Adrenal gland (tissue), 19 donors: ENCODE measurements at places on chromosomes 2 and 18.
A peak's percentile ranks its signal among the peaks of the same experiment; 100 is the strongest.

DNA sequence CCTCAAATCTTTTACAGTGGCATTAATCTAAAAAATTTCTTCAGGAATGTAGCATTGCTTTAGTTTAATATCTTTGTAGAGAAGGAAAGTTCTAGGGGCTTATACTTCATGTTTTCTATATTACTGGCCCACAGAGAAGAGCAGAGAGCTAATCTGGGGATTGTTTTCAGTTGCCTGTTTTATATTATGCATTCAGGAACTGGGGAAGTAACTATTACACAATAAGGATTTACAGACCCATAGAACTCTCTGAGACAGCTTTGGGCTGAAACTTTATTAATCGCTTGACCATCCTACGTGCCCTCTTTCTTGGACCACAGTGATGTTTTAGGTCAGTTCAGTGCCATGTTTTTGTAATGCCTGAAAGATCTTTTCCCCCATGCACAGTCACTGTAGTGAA, 29.9 kb downstream of the BIRC6 start:
- no peak for DNase-seq

DNA sequence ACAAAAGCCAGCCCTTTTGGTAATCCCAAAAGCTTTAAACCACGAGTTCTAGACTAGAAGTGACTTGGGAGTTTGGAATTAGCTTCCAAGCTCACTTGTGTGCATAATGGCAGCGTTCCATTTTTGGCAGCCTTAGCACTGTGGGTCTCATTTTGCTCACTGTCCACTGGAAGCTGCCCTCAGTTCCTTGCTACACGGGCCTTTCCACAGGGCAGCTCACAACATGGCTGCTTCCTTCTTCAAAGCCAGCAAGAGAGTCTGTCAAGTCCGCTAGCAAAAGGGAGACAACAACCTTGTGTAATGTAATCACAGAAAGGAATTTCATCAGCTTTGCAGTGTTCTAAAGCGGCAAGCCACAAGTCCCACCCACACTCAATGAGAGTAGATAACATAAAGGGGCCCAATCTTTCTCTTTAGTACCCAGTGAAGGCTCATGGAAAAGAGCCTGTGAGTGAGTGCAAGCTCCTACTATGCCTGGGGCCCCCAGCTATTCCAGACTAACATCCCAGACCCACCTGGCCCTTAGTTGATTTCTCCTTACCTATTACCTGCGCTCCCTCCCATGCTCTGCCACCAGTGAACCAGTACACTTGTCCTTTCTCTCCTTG, 239.7 kb upstream of the FBXO11 start:
- DNase-seq = no peak

DNA sequence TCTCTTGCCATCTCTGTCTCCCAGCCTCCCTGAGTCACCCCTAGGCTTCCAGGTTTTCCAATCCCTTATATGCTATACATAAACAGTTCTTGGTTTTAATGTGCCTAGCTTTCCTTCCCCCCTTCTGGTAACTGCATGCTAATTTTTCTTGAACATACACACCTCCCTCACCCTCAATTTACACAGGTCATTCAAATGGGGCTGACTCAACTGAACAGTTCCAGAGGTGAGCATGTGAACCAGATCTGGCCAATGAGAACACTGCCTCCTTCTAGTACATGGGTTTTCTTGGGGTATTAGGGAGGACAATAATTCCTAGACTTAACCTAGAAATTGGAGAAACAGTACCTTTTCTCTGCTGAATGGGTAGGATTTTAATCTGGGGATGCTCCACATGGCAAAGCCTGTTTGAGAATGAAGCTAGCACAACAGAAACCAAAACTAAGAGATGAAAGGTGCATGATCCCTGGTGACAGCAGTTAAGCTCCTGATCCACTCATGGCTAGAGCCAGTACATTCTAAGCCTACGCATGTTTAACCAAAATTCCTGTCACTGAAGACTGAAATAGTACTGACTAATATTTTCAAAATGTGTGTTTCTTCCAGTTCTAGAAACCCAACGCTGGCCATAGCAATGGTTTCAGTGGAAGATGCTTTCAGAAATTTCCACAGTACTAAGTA, 11.8 kb downstream of the SLC25A12 start:
- DNase-seq = no peak

DNA sequence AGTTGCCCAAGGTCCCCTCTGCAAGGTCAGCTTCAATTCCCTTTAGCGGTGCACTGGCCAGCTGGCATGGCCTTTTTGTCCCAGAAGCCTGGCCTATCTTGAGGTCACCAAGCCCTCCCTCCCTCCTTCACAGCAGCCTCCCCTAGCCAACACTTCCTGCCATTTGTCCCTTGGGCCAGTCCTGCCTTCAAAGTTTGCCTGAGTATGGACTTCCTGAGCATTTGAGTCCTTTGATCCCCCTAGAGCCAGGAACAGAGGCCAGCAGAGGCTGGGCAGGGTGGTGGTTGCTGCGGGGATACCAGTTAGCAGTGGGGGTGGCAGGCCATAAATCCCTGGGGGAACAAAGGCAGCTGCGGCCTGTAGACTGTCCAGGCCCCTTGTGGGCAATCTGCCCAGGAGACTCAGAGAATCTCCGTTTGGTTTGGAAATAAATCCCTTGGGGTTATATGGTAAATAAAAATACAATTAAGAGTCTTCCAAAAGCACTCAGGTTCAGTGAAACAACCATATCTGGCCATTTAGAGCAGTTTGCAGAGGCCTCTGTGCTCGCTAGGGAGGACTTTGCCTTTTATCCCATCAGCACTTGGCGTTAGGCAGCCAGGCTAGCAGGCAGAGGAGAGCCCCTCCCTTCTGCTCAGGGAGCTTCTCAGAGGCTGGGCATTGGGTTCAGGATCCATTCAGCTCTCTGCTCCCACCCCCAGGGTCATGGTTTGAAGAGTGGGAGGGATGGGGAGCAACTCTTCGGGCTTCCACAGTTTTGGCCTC, 3.1 kb upstream of the HES6 start:
- DNase-seq = peak; percentile 68

GRCh38 chr2:155412598-155412997, 714.1 kb downstream of the KCNJ3 start:
- no peak for DNase-seq

DNA sequence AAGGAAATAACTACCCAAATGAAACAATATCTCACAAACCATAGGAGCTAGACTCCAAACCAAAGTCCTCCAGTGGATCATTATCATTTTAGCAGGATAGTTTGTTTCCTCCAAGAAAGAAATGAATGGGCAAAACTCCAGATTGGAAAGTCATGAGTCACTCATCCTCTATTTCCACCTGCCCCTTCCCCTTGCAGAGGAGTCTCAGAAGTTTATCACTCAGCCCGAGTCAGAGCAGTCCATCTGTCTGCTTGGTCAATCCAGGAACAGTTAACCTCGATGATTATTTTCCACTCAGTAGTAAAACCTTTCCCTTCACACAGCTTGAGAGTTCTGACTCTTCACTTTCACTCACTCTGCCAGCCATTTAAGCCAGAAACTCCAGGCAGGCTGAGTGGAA, 462.2 kb downstream of the BCL11A start:
- DNase-seq = no peak

DNA sequence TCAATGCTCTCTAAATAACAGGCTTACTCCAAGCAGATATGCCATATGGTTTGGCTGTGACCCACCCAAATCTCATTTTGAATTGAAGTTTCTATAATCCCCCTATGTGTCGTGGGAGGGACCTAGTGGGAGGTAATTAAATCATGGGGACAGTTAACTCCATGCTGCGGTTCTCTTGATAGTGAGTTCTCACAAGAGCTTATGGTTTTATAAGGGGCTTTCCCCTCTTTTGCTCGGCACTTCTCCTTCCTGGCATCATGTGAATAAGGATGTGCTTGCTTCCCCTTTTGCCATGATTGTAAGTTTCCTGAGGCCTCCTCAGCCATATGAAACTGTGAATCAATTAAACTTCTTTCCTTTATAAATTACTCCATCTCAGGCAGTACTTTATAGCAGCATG, 302.7 kb upstream of the ZC3H15 start:
- DNase-seq = no peak

- no peak for DNase-seq
Measured at GRCh38 chr2:80638783-80639182, 334.2 kb upstream of the LRRTM1 start.

DNA sequence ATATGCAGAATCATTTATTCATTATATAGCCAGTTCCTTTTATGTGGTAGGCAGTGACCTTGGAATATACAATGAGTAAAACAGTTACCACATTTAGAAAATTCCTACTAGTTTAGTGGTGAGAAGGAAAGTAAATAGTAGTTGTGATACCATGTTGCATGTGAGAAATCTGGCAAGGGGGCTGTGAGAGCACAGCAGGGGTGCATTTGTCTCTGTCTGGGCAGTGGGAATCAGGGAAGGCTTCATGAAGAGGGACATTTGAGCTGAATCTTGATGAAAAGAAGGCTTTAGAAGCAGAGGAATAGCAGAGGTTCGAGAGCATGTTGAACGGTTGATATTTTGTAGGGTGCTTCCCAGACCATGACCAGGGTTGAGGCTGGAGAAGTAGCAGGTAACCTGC, 78.7 kb downstream of the RAB3GAP1 start:
- no peak for DNase-seq

DNA sequence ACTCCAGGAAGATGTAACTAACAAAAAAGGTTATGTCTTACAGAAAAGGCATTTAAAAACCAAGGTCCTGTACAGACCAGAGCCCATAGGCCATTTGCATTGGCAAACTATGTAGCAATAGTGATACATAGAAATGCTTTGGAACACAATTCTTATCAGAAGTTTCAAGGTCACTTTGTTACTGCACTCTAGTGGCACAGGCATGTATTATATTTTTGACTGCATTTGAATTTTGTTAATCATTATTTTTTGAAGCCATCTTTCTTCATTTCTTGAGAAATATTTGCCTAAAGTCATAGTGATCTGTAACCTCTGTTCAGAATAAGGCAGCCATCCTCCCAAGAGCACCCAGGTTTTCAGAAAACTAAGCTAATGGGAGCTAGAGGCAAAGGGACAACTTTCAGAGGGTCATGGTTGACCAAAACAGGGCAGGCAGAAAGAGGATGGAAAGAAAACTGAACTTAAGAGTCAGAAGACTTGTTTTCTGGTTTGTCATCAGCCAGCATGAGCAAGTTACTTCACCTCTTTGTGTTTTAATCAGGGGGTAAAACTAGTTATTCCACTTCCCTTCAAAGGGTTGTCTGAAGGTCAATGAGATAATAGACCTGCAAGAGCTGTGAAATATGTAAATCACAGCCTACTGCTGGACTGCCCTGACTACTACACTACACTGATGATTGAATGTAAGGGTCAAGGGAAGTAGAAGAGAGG, 41.5 kb downstream of the SLC38A11 start:
- no peak for DNase-seq

DNA sequence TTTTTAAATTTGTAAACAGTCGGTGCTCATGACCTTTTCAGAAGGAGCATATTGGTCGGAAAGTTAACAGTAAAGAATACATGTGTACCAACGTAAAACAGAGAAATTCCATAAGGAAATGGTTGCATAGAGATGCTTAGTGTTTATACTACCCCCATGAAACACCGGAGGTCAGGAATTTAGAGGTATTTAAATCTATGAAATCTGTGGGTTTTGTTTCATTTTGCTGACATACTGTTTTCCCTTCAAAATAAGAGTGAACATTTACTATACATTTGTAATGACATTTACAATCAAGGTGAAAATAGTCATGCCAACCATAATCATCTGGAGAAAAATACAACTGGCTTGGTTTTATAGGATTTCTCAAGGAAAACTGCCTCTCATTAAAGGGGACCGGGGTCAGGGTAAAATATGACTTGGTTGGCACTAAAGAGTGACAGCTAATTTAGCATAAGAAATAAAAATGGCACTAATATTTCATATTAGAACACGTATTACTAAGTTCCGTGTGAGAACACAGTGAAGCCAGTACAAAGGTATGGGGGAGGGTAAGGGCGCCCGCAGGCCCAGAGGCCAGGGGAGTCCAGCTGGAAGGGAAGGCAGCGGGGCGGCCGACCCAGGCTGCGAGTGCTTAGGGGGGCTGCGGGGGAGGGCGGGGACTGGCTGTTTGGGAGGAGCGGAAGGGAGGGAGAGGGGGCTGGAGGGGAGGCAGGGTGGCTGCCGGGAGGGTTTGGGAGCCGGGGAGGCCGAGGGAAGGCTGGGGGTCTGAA, 1.1 kb upstream of the RNU4ATAC start:
- peak; percentile 63 for DNase-seq

- DNase-seq = no peak
Measured at GRCh38 chr2:202941771-202942170, 29.7 kb downstream of the CARF start.

GRCh38 chr18:66662632-66663031, 58.7 kb upstream of the CDH19 start:
- no peak for DNase-seq

- no peak for DNase-seq
Measured at GRCh38 chr18:67590571-67591141, 74.1 kb upstream of the DSEL start.

GRCh38 chr2:219675221-219675620, 47.8 kb downstream of the SLC4A3 start:
- DNase-seq = no peak

- DNase-seq = no peak
Measured at GRCh38 chr2:208112969-208113368, 11.4 kb downstream of the CRYGD start.

DNA sequence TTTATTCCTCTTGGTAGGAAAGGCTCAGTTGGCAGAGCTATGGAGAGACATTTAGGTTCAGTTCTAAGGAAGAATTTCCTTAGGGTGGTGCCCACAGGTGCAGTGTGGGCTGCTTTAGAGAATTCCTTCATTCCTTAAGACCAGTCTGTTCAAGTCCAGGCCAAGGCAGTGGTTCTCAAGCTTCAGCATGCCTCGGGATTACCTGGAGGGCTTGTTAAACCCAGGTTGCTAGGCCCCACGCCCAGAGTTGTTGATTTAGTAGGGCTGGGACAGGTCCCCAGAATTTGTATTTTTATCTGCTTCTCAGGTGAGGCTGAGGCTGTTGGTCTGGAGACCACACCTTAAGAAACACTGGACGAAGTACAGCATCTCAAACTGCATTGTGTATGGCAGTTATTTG, 68.9 kb downstream of the CERS6 start:
- DNase-seq = no peak

GRCh38 chr2:237593596-237594320, 3.2 kb upstream of the RAB17 start:
- DNase-seq = no peak

GRCh38 chr2:120622886-120623753, 112.5 kb upstream of the GLI2 start:
- no peak for DNase-seq

- DNase-seq = no peak
Measured at GRCh38 chr2:204590063-204590462, 44.8 kb downstream of the PARD3B start.

DNA sequence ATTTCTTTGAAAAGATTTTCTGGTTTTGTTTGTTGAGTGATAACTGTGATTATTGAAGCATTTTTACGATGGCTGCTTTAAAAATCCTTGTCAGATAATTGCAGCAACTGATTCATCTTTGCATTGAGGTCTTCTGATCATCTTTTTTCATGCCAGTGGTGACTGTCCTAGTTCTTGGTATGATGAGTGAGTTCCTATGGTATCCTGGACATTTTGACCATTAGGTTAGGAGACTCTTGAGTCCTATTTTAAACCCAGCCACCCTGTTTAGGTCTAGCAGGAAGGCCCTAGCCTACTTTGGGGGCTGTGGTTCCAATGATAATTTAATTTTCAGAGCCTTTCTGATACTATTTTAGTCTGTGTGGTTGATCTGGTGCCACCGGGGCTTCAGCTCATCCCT, 72.7 kb upstream of the REV1 start:
- DNase-seq = no peak
